Stimulated activated CD8-positive, alpha-beta memory T cell treated with anti-CD3 and anti-CD28 coated beads, Interleukin-15, amount 100 ng/mL, for 24 hours (primary cell): ENCODE measurements at places on chromosomes 4 and X.

GRCh38 chrX:43862434-43862833 is 19.8 kb downstream of the MAOB start:
- no peak for DNase-seq

DNA sequence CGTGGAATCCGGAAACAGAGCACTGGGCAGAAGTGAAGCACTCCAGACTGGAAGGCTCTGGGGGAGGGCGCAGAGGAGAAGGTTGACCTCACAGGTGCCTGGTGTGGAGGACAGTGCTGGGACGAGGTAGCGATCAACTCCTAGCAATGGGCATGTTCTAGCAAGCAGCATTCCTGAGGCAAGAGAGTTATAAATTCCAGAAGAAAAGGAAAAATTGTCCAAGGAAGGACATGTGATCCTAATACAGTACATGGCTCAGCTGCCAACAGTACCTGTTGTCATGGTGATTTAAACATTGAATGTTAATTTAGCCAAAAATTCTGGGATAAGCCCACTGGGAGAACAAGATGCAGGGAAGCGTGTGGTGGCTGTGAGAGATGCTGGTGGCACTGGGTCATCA is 8.2 kb downstream of the ARHGAP4 start:
- DNase-seq = no peak

DNA sequence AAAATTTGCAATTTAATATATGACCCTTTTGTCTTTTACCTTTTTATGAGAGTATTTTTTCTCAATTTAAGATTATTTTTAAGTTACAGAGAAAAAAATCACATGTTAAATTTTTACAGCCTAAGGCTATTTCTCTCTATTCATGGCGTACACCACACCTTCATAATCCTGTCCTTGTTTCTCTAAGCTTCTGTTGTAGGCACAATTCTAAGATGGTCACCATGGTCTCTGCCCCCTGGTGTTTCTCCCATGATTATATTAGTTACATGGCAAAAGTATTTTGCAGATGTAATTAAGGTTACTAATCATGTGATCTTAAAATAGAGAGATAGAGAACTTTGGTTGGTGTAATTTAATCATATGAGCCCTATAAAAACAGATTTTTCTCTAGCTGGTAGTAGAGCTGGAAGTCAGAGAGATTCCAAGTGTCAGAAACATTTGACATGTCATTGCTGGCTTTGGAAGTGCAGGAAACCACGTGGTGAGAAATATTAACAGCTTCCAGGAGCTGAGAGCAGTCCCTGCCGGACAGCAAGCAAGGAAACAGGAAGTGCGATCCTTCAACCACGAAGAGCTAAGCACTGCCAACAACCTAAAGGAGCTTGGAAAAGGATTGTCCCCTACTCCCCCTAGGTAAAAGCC is 89.8 kb downstream of the EIF4E start:
- DNase-seq = no peak

DNA sequence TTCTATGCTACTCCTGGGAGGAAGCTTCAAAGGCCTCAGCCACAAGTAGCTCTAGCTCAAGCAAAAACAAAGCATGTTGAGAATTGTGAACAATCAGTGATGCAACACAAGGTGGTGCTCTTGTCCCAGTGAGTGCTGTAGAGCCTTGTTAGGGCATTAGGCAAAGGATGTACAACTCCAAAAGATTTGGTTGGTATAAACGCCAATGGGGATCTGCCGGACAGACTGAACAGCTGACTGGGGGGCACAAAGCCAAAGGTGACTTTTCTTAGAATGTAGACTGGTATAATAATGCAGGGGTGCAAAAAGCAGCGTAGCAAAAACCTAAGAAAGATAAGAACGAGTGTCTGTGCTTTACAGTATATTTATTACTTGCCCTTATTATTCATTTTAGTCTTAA is 62.6 kb upstream of the ALB start:
- no peak for DNase-seq

- DNase-seq = no peak
These were observed 141.1 kb downstream of the MOSPD2 start for GRCh38 chrX:15014281-15014680.

DNA sequence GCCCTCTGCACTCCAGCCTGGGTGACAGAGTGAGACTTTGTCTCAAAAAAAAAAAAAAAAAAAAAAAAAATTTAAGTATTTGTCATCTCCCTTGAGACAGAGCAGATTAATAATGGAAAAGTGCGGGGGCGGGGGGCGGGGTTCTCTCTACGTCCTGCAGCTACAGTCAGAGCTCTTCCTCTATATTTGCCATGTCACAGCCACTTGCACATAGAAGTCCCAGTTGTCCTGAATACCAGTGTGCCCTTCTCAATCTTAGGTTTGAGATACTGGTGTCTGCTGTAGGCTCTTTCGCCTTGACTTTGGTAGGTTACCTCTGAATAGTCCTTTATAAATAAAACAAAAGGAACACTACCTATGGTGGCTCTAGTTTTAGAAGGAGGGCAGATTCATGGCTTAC is 237.8 kb upstream of the PGRMC2 start:
- no peak for DNase-seq

- no peak for DNase-seq
These were observed 818.5 kb downstream of the FAM133A start for GRCh38 chrX:94492541-94492940.

- DNase-seq = no peak
These were observed 492.8 kb upstream of the NR3C2 start for GRCh38 chr4:148934926-148935578.

DNA sequence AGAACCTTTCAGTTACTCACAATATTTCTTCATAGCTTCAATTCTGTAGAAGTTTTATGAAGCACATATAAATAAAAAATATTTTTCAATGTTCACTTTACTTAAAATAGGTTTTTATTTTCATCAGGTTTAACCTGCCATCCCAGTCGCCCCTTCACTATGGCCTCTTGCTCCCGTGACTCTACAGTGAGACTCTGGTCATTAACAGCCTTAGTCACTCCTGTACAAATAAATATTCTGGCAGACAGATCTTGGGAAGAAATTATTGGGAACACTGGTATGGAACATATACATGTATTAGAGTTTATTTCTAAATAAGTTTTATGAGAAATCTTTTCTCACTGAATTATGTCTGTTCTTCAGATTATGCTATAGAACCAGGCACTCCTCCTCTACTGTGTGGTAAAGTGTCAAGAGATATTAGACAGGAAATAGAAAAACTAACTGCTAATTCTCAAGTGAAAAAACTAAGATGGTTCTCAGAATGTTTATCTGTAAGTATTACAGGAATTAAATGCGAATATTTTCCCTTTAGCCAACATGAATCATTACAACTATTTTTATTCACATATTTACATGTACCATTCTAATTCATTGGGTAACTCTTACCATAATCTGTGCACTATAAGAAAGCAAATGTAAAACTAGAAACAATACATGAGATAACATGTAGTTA is 45.6 kb downstream of the SPATA4 start:
- no peak for DNase-seq

DNA sequence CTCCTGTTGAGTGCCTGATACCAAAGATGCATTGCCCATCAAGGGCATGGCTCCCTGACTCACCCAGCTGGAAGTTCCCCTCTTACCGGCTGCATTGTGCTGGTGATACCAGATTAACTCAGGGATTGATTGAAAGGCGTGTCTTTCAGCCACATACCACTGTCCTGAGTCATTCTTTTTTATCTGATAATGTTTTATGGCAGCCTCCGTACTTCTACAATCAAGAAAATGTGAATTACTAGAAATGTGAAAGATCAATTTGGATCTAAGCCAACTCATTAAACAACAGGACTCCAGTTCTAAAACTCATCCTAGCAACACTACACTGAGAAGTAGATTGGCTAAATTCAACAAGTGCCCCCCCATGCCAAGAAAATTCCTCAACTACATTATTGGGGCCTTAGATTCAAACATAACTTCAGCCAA is 40.0 kb downstream of the TXK start:
- DNase-seq = no peak

- no peak for DNase-seq
These were observed 607.1 kb upstream of the DIPK2B start for GRCh38 chrX:45807572-45808425.

DNA sequence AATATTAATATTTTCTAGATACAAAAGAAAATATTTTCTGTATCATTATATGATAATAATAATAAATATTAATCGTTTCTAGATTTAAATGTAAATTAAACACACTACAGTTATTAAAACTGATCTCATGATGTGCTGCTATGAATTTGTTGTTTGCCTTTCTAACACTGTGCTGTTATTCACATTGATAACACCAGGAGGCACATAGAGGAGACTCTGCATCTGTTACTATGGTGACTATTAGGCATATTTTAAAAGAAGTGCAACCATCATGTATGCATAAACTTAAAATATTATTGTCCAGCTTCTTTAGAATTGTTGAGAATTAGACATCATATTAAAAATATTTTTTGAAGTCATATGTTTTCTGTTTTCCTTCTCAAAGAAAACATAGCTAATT is 11.8 kb upstream of the PDGFC start:
- no peak for DNase-seq

- DNase-seq = no peak
These were observed 71.3 kb upstream of the ACSL1 start for GRCh38 chr4:184896868-184897715.

DNA sequence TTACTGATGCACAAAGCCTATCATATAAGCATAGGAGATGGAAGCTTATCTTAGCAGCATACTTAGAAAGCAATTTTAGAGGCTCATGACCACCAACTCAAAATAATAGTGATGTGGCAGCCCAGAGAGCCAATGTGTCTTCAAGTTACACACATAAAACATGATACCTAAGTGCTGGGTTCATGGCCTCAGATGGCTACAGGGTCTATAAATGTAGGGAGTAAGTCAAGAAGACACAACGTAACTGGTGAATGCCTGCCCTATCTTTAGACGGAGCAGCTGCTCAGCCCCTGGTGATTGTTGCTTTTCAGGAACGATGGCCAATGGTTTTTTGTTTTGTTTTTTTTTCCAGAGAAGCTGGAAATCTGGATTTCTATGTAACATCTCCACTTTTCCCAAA is 42.8 kb downstream of the RNF150 start:
- no peak for DNase-seq

DNA sequence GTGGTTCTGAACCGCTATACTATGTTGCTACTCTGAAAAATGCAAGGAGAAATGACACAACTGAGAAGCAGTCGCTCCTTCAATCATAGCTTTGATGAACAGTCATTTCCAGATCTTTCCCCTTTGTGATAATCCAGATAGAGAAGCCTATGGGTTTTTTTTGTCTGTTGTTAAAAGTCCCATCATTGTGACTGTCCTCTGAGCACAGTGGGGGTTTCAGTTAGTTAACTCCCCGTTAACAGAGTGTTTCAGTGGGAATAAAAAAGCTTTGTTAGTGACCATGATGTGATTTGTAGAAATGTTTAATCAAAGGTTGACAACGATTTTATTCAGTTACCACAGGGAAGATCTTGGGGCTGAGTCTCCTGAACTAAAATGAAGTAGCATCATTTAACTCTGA is 176.2 kb upstream of the MAOA start:
- no peak for DNase-seq

- DNase-seq = no peak
These were observed 27.3 kb upstream of the TMPRSS11D start for GRCh38 chr4:67911141-67911540.

- DNase-seq = no peak
These were observed 11.0 kb upstream of the SH3BP2 start for GRCh38 chr4:2781911-2782310.

DNA sequence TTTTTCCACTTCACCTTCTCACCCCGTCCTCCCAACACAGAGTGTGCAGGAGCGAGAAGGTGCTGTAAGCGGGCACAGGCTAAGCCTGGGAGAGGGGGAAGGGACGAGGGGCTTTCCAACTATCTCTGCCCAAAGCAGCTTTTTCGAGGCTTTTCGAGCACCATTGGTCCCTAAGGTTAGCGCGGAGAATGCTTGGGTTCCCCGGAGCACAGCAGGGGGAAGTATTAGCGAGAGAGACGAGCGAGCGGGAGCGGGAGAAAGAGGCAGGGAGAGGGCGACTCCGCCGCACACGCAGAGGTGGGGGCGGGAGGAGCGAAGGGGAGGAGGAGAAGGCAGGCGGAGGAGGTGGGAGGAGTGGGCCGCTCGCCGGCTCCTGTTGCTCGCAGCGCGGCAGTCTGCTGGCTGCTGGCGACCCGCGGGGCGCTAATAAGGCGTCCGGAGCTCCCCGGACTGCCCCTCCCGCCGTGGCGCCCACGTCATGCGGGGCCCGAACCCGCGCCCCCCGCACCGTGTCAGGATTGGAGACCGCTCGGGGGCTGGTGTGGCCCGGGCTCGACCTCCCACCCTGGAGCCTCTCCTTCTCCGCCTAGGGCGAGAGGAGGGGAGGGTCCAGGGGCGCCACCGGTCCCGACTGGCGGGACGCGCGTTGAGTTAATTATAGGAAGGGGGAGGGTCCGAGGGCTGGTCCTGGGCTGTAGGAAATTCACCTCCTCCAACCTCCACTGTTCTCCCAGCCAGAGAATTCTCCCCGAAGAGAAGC is at the start of gene ADAMTS3:
TSS of gene ADAMTS3 (minus strand) at position 263 of the 760 bp plus-strand sequence. CDS start 459 bp downstream, outside the sequence.
- DNase-seq = no peak

DNA sequence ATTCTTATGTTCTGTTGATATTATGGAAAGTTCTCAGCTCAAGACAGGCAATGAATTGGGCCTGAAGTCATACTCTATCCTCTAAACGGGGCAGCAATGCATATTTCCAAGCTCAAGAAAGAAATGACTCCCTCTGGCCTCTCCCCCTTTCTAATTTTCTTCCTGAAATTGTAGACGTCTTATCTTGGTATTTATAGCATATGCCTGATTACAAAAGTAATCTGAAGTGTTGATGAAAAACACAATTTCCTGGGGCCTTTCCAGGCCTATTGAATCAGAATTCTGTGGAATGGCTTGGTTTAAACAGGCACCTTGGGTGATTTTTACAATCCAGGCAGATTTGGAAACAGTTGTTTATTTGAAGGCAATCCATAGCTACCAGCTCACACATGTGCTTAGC is 21.4 kb upstream of the PGRMC2 start:
- no peak for DNase-seq

DNA sequence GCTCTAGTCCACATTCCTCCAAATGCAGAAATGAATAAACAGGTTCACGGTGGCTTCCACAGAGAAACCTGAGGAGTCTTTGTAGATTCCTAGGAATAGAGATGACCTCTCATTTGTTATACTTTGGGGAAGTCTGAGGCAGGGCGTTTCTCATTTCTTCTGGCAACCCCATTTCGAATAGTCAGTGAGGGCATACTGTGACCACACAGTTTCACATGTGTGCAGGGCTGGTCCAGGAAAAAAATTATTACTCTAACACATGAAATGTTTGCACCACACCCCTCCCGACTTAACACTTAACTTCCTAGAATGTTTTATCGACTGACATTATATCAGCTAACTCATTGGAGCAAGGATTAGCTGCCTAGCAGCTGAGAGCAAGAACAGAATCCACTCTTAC is 12.0 kb downstream of the FRMD7 start:
- no peak for DNase-seq

GRCh38 chr4:7941111-7941964 is 1.7 kb upstream of the AFAP1 start:
- DNase-seq = no peak
